EH (cell line): ENCODE measurements at places on chromosomes 13 and 19.
A peak's percentile ranks its signal among the peaks of the same experiment; 100 is the strongest.

DNA sequence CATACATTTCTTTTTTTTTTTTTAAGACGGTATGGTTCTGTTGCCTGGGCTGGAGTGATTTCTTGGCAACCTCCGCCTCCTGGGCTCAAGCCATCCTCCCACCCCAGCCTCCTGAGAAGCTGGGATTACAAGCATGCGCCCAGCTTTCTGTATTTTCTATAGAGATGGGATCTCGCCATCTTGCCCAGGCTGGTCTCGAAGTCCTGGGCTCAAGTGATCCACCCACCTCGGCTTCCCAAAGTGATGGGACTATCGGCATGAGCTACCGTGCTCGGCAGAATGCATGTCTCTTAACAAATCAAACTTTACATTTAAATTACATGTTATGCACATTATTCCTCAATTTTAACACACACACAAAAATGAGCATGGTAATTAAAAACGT lies 1.2 kb downstream of the NDUFA13 start:
- DNase-seq = no peak

GRCh38 chr13:33033986-33034385 lies 17.8 kb downstream of the KL start:
- DNase-seq = no peak

- DNase-seq = no peak
Measured at GRCh38 chr13:39406688-39407087, 196.3 kb downstream of the LHFPL6 start.

GRCh38 chr13:75360170-75360569 lies 121.8 kb downstream of the TBC1D4 start:
- DNase-seq = no peak

DNA sequence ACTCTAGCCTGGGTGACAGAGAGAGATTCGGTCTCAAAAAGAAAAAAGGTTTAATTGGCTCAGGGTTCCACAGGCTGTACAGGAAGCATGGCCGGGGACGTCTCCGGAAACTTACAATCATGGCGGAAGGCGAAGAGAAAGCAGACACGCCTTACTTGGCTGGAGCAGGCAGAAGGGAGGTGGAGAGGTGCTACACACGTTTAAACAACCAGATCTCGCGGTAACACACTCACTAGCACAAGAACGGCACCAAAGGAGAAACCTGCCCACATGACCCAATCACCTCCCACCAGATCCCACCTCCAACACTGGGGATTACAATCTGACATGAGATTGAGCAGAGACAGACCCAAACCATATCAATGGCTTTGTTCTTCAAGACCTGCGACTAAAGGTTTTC lies 12.8 kb downstream of the CASP14 start:
- DNase-seq = no peak

DNA sequence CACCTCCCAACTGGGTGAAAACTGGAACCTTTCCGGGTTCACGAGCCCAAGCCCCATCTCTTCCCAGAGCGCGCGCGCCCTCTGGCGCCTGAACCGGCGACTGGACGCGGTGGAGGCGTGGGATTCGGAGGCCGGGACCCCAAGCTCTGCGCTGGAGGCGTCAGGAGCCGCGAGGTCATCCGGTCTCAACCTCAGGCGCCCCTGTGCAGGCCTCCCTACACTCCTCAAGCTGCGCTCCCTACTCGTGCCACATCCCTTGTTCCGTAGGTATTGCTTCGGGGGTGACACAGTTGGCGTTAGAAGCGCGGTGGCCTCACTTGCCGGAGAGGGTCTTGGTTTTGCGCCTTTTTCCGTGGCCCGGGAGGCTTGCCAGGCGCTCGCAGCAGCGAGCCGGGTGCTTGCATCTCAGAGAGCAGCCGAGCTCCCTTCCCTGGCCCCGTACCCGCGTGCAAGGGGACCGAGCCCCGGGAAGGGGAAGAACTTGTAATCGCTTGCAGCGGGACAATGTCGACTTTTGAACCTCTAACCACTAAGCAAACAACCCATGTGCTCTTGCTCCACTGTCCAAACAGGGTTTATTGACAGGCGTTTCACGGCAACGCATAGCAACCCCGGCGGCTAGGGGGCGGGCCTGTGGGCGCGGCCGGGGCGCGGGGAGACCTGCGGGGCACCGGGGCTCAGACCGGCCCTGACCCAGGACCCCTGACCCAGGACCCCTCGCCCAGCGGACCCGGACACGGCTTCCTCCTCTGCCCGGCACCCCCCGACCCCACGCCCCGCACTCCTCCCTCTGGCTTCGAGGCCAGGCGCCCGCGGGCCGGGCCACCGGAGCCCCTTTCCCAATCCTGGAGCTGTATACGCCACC lies 8.5 kb downstream of the CDX2 start:
- DNase-seq = peak; percentile 28

DNA sequence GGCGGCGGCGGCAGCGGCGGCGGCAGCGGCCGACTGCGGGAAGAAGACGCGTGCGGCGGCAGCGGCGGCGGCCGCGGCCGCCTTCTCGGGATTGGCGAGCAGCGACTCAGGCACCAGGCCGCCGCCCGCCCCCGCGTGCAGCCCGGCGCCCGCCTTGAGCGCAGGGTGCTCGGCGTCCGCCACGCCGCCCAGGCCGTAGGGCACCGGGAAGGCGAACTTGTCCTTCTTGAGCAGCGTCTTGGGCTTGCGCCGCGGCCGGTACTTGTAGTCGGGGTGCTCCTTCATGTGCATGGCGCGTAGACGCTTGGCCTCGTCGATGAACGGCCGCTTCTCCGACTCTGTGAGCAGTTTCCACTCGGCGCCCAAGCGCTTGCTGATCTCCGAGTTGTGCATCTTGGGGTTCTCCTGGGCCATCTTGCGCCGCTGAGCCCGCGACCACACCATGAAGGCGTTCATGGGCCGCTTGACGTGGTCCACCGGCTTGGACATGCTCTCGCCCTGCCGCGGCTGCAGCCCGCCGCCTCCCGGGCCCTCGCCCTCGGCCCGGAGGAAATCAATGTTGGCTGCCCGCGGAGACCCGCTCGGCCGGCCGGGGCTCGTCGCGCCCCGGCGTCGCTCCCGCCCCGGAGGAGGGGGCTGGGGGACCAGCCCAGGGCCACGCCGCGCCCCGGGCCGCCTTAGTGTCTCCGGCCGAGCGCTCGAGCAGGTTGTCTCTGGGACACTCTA lies 621 bp downstream of the SOX21 start:
- DNase-seq = peak; percentile 17

- peak; percentile 89 for DNase-seq
Measured at GRCh38 chr13:50676602-50677001, 166.9 kb downstream of the DLEU7 start.

GRCh38 chr13:51213173-51213728 lies 8.9 kb upstream of the FAM124A start:
- DNase-seq = no peak

- DNase-seq = no peak
Measured at GRCh38 chr19:30047432-30047831, 105.4 kb downstream of the URI1 start.

- no peak for DNase-seq
Measured at GRCh38 chr13:113295776-113296175, 1.3 kb upstream of the LAMP1 start.

DNA sequence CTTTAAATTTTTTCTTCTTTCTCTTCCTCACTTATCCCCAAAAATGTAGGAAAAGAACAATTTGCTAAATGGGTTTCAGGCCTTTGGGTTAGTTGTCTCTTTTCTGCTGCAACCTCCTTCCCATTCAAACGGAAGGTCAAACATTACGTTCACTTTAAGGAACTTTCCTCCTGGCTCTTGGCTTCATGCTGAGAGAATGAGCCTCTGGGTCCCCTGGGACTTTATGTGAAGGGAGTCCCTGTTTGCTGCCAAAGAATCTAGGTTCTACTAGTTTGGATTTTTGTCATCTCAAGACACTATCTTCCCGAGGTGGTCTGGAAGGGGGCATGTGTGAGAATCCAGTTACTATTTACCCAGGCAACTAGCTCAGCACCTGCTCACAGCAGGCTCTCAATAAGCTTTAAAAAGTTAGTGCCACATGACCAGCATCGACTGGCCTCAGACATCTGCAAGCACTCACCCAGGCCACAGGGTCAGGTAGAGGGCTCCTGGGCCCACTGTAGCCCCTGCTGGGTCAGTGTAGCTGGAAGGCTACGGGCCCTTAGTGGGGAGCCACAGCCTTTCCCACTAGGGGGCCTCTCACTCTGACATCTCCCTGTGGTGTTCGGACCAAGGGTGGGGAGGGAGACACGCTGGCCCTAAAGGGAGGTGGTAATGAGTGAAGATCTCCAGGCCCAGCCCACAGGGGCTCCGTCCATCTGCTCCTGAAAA lies 40.5 kb downstream of the FAM124A start:
- DNase-seq = no peak

GRCh38 chr19:16351133-16351809 lies 26.6 kb downstream of the KLF2 start:
- peak; percentile 64 for DNase-seq

DNA sequence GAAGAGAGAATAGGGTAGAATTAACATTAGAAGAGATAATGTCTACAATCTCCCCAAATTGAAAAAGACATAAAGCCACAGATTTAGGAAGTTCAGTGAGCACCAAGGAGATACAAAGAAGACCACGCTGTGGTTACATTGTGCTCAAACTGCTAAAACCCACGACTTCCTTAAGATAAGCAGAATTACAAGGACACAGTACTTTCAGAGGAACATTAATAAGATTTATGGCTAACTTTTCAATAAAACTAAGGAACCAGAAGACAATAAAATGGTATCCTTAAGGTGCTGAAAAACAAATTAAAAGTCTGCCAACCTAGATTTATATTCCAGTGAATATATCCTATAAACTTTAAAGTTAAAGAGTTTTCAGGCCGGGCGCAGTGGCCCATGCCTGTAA lies 7.4 kb upstream of the IL17D start:
- DNase-seq = no peak

- no peak for DNase-seq
Measured at GRCh38 chr13:28750187-28751045, 31.6 kb upstream of the SLC46A3 start.

GRCh38 chr19:6822311-6822670 lies 49.8 kb downstream of the VAV1 start:
- DNase-seq = no peak

GRCh38 chr13:76883236-76883635 lies 3.0 kb downstream of the KCTD12 start:
- DNase-seq = no peak

GRCh38 chr13:85661675-85662074 lies 137.5 kb downstream of the SLITRK6 start:
- DNase-seq = no peak

DNA sequence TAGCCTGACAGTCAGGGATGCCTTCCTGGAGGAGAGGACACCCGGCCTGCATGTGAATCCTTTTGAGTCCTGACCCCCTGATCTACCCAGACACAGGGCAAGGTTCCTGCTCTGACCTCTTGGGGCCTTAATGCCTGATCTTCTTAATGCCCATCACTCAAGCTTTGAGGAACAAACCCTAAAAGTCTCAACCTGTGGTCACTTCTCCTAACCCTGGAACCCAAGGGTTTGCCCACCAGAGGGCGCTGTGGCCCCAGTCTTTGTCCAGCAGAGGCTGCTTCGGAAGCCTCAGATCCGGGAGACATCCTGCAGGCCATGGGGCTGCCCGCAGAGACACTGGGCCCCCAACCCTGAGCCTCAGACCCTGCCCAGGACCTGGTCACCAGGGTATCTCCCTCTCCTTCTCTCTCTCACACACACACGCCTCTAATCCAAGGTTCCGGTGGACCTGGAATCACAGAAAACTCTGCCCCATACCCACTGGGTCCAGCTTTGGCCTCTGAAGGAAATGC lies 9.8 kb upstream of the DPF1 start:
- DNase-seq = peak; percentile 69

DNA sequence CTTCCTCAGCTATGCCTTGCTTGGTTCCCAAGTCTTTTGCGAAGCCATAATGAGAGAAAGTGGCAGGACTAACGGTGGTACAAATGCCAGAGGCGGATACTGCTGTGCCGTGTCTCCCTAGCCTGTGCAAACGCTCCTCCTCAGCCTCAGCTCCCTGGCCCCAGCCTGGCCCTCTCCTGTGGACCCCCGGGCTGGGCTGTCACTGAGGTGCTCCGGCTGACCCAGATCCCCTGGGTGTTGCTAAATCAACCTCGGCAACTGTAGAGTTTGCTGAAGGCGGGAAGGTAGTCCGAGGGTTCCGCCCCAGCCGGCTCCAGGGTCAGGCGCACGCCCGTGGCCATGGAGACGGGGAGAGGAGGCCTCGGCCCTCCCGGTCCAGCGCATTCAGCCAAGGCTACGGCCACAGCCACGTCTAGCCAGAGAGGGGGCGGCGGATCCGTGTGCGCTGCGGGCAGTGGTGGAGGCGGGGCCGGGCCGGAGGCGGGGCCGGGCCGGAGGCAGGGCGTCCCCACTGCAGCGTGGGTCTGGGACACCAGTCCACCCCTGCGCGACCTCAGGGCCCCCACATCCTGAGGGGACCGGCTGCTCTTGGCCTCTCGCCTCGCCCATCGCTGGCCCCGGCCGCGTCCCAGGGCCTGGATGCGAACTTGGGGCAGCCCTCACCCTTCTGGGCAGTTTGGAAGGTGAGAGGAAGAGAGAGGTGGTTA lies 16.4 kb upstream of the ZNF492 start:
- no peak for DNase-seq

GRCh38 chr13:102847272-102848234 lies 1.7 kb downstream of the ERCC5 start:
- peak; percentile 49 for DNase-seq

DNA sequence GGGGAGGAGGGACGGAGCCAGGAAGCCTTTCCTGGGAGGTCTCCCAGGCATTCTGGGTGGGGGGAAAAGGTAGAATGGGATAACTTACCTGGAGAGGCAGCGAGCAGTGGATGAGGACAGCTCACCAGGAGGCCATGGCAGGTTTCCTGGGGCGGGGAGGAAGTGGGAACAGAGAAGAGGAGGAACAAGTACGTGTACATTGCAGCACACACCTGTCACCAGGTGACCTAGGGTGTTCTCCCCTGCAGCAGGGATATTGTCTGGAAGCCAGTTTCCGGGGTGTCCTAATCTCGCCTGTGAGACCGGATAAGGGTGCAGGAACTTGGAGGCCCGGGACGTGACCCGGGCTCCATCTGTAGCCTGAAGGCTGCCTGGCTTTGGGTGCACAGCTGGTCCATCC lies at the start of gene FUT3:
Gene FUT3, minus strand, starts transcription at position 148 of the 400 bp plus-strand sequence.
- DNase-seq = no peak

DNA sequence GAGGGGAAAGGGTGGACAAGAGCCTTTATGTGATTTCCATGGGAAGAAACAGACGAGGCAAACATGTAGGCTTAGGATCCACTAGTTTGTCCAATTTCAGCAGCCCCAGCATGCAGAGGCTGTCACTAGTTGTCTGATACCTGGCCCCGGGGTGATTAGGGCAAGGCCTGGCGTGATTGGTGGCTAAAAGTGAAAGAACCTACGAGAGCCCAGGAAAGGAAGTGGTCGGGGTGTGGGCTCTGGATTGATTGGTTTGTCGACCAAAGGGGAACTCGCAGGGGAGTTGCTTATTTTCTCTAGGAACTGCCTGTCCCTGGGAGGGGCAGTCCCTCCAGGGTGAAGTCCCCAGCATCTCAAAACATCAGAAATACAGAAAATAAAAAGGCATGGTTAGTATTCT lies 64.2 kb upstream of the UQCRFS1 start:
- peak; percentile 37 for DNase-seq
